ENCODE measurements at places on chromosomes 5 and 9.

DNA sequence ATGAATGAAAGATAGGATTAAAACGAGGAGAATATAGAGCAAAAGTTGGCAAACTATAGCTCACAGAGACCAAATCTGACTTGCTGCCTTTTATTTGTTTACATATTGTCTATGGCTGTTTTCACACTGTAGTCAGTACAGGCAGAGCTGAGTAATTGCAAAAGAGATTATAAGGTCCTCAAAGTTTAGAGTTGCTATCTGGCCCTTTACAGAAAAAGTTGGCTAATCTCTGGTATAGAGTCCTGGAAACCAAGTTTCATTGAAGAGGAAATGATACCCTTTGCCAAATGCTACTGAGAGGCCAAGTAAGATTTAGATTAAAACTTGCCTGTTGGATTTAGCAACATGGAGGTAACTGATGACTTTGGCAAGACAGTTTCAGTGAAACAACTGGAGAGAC, 36.0 kb downstream of the LYRM7 start:
- no peak for DNase-seq

- no peak for DNase-seq
Observed at GRCh38 chr5:5289537-5289936, 132.9 kb upstream of the ICE1 start.

DNA sequence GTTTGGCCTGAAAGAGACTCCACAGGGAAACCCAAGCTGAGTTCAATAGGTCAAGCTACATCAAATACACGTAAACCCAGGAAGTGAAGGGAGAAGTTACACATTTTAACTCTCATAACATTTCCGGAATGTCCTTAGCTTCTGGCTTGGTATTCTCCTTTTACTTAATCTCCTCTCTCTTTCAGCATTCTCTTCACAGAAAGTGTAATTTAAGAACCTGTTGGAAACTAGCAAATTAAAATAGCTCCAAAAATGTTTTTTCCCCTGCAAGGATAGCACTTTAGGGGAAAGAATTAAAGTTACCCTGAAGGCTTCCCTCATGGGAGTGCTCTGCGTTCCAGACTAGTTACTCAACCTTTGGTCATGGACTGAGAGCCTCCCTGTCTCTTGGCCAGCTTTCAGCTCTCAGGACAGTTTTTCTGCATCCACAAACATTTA, 292.7 kb upstream of the TARS1 start:
- DNase-seq, result no peak

DNA sequence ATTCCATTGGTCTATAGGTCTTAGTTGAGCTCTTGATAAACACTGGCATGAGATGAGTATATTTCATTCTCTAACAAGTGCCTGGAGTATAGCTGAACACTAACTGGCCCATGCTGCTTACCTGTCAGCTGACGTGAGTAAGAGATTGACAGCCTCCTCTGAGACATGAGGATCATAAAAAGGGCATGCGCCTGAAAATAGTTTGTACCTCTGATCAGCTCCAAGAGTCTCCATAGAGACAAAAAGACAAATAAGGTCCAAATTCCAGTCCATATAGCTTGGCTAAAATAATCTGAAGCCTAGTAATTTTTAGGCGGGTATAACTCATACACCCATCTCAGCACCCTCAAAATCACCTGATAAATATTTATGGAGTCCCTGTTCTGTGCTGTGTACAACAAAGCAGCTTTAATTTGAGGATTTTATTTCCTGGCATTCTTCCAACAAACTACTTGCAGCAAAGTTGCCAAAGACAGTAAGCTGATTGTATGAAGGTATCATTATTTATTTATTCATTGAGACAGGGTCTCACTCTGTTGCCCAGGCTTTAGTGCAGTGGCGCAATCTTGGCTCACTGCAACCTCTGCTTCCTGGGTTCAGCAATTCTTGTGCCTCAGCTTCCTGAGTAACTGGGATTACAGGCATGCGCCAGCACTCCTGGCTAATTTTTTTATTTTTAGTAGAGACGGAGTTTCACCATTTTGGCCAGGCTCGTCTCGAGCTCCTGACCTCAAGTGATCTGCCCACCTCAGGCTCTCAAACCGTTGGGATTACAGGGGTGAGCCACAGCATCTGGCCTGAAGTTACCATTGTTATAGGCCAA, 16.2 kb upstream of the FSD1L start:
- no peak for DNase-seq

DNA sequence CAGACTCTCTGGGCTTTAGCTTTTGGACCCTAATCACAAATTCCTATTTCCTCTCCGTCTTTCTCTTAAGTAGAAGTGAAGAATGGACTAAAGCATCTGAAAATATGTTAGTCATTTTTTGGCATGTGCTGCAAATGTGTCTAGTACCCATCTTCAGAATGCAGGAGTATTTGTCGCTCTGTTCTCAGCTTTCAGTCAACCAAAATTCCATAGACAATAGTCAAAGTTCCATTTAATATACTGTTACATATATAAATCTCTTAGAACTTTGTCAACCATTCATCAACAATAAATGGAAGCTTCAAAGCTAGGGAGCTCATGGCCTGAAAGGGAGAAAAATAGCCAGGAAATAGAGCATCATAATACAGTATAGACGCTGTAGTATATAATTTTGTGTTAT, 509.4 kb downstream of the BNC2 start:
- DNase-seq, result no peak

Data from stimulated activated CD8-positive, alpha-beta memory T cell treated with anti-CD3 and anti-CD28 coated beads, Interleukin-7, amount 100 ng/mL, for 24 hours (primary cell).